Foreskin keratinocyte (primary cell): ENCODE measurements at places on chromosomes 13 and 19. TPM values are rescaled to one million over a fixed set of nuclear protein-coding genes. Genes with fewer than 3 reads are reported as not detected.

DNA sequence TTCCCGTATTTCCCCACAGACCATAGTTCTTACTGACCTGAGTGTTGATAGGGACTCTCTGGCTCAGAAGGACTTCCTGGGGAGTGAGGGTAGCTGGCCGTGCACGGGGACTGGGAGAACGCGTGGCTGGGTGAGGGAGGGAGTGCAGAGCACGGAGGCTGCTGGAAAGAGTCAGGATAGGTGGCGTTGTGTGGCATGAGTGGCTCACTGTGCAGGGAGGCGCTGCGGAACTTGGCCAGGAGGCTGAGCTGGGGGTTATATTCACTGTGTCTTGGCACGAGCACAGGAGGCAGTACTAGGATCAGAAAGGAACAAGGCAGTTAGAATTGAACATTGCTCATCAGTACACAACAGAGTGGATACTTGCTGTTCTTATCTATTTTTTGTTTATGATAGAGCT lies 47.4 kb downstream of the SMAD9 start:
- no peak for DNase-seq

DNA sequence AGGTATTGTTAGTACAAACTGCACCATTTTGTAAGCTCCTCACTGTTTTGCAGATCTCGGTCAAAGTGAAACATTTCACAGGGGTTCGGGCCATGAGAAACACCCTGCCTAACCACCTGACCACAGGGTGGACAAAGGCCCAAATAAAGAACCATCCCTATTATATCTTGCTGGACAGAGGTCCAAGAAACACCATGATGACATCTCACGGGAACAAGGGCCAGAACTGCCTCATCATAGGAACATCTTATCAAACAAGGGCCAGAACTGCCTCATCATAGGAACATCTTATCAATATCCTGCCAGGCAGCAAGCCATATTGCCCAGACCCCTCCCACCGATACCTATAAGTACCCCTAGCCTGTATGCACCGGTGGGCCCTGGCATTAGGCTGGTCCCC lies 99.7 kb downstream of the PCDH9 start:
- no peak for DNase-seq

Gene BEST2
- not detected in 2 replicates for total RNA-seq

DNA sequence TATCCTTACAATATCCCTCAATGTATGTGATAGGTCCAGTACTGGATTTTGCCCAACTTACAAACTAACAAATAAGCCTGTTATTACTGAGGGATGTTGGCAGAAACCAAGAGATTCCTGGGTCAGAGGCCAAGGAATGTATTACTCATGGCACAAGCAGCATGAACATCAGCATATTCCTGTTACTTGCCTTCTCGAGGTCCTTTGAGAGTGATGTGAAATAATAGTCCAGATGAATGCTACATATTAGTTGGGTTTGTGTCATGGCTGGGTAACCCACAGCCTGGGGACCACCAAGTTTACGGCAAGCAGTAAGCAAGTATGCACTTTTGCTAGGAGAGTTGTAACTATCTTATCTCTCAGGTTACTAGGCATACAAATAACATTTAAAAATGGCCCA lies 384.5 kb upstream of the GPC6 start:
- peak; percentile 61 for DNase-seq

Gene SHISA7
- not detected in 2 replicates for total RNA-seq

Gene GJB2
- 229 and 393 TPM in 2 replicates for total RNA-seq

DNA sequence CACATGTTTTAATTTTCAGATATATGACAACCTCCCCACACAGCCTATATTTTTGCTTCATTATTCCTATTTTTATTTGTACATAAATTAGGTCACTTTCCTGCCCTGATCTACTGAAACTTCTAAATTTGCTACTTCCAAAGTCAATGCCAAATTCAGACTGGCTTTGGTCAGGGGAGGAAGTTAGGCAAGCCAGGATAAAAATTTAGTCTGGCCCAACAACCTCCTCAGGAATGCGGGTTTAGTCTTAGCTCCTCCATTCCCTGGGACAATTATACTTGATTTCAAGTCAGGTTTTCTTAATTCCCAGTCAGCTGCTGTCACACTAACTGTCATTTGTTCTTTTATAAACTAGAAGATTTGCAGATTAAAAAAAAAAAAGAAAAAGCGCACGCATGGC lies 84.3 kb downstream of the TM9SF2 start:
- DNase-seq: no peak

- DNase-seq: no peak
Measured at GRCh38 chr19:5439452-5439851, 15.8 kb upstream of the ZNRF4 start.

Gene RAVER1
- 22.0 and 23.0 TPM in 2 replicates for total RNA-seq

- no peak for DNase-seq
Measured at GRCh38 chr19:20612711-20613316, 47.2 kb upstream of the ZNF737 start.

Gene PCDH20
- total RNA-seq: 0.03 TPM in 1 of 2 replicates, not detected in the other

Gene ALOX5AP
- total RNA-seq: 0.35 and 0.41 TPM in 2 replicates

DNA sequence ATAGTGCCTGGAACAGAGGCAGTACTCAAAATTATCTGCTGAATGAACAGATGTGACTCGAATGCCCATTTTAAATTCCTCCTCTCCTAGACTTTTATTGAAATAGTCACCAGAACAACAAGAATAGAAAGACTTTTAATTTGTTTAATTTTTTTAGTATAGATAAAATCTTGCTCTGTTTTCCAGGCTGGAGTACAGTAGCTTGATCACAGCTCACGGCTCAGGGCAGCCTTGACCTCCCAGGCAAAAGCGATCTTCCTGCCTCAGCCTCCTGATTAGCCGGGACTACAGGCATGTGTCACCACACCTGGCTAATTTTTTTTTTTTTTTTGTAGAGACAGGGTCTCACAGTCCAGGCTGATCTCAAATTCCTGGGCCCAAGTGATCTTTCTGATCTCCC lies 120.9 kb upstream of the FREM2 start:
- DNase-seq: no peak

GRCh38 chr19:13138916-13139198 lies 11.3 kb downstream of the STX10 start:
- DNase-seq: no peak

- no peak for DNase-seq
Measured at GRCh38 chr13:42581427-42581826, 7.5 kb downstream of the TNFSF11 start.

- DNase-seq: no peak
Measured at GRCh38 chr19:50167314-50167721, 4.2 kb upstream of the IZUMO2 start.

- no peak for DNase-seq
Measured at GRCh38 chr19:37975071-37975470, 68.1 kb downstream of the SIPA1L3 start.

Gene WDR88
- not detected in 2 replicates for total RNA-seq

GRCh38 chr13:27963491-27963890 lies 5.6 kb downstream of the CDX2 start:
- DNase-seq: no peak

DNA sequence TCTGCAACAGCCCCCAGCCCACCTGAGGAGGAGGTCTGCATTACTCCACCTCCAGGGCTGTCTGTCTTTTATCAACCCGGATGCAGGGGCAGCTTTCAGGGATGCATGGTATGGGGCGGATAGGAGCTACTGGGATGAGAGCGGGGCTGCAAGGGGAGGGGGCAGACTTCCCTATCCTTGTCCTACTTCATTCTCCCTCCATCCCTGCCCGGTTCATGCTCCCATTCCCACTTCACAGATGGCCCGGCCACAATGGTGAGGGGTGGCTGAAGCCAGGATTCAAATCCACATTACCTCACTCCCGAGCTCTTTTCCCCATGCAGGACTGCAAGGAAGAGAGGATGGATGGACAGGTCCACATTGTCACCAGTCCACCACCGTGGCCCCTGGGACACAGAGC lies 40.5 kb upstream of the VSTM2B start:
- DNase-seq: no peak

Gene GCDH
- 18.6 and 21.5 TPM in 2 replicates for total RNA-seq

- no peak for DNase-seq
Measured at GRCh38 chr13:110706570-110707372, 855 bp upstream of the CARS2 start.

DNA sequence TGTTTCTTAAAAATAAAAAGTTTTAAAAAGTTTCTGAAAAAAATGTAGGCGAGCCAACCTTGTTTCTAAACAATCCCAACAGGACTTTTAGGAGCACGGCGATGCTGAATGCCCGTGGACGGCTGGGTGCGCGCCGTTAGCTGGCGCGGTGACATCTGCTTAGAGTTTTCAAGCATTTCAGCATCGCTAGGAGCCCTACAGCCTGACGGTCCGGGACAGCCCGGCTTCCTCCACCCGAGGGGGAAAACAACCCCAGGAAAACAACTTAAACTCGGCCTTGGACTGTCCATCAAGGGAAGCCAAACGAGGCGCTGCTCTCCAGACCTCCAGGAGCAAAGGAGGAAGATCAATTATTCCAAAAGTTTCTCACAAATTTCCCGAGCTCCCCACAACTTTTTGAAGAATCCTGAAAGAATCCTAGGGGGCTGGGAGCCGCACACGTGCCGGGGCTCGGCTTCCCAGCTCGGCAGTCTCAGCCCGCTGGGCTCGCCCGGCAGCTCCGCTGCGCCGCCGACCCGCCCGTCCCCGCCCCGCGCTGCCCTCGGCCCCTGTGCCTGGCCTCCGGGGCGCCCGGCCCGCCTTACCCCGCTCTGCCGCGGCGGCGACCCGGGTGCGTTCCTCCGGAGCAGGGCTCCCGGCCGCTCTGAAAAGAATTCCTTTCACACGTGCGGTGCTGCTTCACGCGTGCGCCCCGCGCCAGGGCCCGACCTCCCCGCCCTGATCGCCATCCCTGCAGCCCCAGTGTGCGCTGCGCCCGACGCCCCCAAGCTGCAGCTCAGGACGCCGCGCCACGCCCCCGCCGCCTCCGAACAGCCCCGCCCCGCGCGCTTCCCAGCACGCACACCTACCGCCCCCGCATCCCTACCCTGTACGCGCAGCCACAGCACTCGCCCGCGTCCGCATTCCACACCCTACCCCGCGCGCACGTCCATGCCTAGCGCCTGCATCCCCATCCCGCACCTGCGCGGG lies at the start of gene GJA3:
Gene GJA3, minus strand, starts transcription at position 747 of the 969 bp plus-strand sequence. CDS start 17,764 bp downstream, outside the sequence.
- DNase-seq: no peak

GRCh38 chr13:34003656-34004055 lies 185.7 kb downstream of the RFC3 start:
- DNase-seq: no peak

- no peak for DNase-seq
Measured at GRCh38 chr13:106555631-106556328, 12.2 kb downstream of the ARGLU1 start.

- no peak for DNase-seq
Measured at GRCh38 chr13:96503481-96503880, 413.6 kb downstream of the HS6ST3 start.

GRCh38 chr13:20652946-20653345 lies 50.6 kb upstream of the IL17D start:
- DNase-seq: no peak

DNA sequence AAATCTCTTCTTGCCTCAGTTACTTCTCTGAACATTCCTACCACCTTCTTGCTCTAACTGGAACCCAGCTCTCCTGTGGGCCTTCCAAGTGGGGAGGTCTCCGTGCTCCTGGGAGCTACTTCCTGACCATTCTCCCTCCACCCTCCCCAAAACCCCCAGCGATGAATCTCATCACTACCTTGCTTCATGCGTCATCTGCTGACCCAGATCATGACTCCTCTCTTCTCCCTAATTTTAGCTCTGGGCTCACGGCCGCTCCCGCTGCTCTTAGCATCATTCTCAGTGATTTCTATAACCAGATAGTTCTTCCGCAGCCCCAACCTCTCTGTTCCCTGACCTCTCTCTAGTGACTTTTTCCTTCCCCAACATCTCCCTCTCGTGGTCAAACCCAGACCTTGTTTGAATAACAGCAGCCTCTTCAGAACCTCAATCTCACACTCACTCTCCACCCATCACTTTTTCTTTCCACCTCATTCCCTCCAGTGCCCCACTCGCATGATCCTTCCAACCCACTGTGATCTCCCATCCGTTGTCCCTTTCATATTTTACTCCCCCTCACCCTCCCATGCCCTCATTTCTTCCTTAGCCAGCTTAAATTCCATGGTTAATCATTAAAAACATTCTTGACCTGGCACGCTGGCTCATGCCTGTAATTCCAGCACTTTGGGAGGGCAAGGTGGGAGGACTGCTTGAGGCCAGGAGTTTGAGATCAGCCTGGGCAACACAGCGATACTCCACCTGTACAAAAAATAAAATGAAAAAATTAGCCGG lies 21.8 kb downstream of the MRPS12 start:
- peak; percentile 13 for DNase-seq

GRCh38 chr13:113616991-113617749 lies 32.6 kb downstream of the TFDP1 start:
- DNase-seq: no peak

GRCh38 chr19:37957176-37957575 lies 50.2 kb downstream of the SIPA1L3 start:
- DNase-seq: no peak

Gene OVOL3
- total RNA-seq: not detected in 2 replicates

DNA sequence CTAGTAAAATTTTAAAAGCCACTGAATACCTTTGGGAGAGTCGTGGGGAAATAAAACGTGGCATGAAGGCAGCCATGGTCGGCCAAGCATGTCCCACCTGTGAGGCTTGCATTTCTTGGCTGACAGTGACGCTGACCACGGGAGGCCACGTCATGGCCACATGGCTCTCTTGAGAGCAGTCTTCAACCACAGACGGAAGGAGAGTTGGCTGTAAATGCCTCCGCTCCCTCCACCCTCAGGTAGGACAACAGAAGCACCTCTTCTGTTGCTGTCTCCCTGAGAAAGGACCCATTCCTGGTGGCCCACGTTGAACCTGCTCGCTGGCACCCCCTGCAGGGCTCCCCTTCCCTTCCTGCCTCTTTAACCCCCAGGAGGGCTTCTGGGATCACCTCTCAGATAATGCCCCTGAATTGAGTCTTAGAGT lies 10.6 kb upstream of the LRRC25 start:
- DNase-seq: no peak

GRCh38 chr19:19205416-19206410 lies 2.5 kb upstream of the NR2C2AP start:
- no peak for DNase-seq

DNA sequence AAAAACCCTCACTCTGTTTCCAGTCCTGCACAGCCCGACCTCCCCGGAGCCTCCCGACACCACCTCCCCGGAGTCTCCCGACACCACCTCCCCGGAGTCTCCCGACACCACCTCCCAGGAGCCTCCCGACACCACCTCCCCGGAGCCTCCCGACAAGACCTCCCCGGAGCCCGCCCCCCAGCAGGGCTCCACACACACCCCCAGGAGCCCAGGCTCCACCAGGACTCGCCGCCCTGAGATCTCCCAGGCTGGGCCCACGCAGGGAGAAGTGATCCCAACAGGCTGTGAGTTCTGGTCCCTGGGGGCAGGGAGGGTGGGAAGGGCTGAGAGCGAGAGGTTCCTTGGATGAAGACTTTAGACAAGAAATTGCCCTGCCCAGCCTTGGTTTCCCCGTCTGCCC lies 5.4 kb downstream of the MADCAM1 start:
- no peak for DNase-seq

DNA sequence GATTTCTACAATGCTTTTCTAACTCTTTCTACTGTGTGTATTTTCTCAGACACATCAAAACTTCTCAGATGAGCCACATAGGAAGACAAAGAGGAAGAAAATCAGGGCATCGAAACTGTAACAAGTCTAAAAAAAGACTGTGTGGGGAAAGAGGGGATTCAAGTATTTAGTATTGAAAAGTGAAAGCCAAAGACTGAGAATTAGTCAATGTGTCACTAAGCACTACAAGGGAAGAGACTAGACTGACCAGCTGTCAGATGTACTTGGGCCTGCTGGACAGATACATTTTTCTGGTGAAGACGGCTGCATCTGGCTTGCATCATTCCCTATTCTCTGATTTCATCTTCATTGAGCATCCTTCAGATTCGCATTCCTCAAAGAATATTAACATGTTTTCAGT lies 25.4 kb downstream of the COMMD6 start:
- no peak for DNase-seq

GRCh38 chr13:66266348-66266747 lies 963.8 kb downstream of the PCDH9 start:
- no peak for DNase-seq

Gene ZNF471
- total RNA-seq: 1.0 and 1.4 TPM in 2 replicates

Gene VSIG10L
- total RNA-seq: 0.82 and 0.99 TPM in 2 replicates
